Left lobe of liver (tissue), 2 donors: ENCODE measurements at places on chromosomes 4 and X. TPM values are rescaled to one million over a fixed set of nuclear protein-coding genes. Genes with fewer than 3 reads are reported as not detected.

ATP2B3 gene
- total RNA-seq: not detected

CPLX1 gene
- total RNA-seq: 1.5 TPM

ZFP92 gene
- 0.45 TPM for total RNA-seq

- no peak for DNase-seq
Measured at GRCh38 chr4:187444061-187444460, 551.5 kb upstream of the ZFP42 start.

DNA sequence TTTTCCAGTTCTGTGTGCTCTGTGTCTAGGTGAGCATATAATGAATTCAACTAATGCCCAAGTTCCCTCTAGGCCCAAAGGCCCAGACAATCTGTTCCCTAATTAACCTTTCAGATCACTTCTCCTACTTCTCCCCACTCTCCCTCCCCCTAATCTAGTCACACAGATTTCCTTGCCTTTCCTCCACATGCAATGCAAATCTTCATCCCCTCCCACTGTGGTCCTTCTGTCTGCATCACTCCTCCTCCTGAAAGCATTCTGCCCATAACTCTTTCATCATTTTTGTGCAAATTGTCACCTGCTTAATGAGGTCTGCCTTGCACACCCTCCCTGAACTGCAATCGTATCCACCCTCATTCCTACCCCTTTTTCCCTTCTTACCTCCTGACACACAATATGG is 346.6 kb downstream of the FBXO8 start:
- no peak for DNase-seq
